ENCODE measurements at places on chromosomes 2 and 18.

DNA sequence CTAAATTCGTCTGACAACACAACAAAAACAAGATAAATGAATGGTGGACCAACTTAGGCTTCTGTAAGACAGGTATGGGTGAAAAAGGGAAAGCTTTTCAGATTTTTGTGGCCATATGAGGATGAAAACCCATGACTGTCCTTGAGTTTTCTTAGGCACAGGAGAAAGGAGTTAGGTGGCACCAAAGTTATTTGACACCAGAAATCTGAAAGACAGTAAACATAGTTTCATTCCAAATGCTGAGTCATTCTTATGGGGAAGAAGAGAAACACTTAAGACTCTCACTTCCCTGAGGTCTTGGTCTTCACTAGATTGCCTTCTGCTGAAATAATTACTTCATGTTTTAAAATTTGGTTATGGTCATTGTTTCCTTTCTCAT, 5.2 kb upstream of the GPD2 start:
- DNase-seq: no peak

DNA sequence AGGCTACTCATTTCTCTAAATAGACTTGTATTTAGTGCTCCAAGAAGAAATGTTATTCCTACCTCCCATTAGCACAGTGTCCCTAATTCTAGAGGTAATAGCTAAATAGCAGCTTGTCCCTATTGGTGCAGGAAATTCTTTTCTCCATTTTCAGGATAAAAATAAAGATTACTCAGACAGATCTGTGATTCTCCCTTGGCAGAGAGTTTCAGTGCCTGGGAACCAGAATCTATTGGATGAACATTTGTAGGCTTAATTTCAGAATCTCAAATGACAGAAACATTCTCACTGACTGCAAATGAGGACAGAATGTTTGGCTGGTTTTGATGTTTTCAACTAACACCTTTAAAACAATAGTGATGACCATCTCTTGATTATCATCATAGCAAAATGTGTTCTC, 33.3 kb upstream of the LGALSL start:
- DNase-seq: no peak

- no peak for DNase-seq
Measured at GRCh38 chr2:150679456-150680120, 192.1 kb upstream of the RND3 start.

DNA sequence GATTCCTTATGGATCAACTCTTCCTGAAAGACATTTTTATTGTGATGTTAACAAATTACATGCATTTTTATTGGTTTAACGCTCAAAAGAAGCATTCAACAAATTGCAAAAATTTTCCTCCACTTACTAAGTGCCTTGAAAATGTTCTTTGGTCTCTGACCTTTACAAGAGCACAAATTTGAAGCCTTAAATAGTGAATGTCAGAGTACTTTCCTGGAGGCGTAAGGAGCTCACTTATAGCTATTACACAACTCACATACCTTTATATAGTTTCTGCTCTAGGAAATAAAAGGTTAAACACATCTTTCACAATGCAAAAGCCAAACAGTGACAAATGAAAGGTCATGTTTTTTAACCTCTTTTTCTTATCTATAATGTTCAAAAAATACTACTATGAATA, 405.7 kb upstream of the ZNF804A start:
- no peak for DNase-seq

DNA sequence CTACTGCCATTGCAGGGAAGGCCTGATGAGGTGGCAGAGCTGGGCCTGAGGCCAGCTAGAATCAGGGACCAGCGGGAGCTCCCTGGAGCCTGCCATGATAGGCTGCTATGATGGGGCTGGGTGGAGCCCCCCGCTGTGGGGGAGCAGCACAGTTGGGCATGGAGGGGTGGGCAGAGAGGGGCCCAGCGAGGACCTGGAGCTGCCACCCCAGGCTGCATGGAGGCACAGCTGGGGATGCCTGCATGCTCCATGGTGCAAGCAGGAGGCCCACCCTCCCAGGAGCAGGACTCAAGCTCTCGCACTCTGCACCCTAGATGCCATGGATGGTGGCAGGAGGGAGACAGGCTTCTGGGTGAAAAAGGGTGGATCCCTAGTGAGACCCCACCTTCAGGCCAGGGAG, 17.8 kb upstream of the RPRD1A start:
- no peak for DNase-seq

- no peak for DNase-seq
Measured at GRCh38 chr2:227996366-227996765, 124.9 kb downstream of the DAW1 start.

DNA sequence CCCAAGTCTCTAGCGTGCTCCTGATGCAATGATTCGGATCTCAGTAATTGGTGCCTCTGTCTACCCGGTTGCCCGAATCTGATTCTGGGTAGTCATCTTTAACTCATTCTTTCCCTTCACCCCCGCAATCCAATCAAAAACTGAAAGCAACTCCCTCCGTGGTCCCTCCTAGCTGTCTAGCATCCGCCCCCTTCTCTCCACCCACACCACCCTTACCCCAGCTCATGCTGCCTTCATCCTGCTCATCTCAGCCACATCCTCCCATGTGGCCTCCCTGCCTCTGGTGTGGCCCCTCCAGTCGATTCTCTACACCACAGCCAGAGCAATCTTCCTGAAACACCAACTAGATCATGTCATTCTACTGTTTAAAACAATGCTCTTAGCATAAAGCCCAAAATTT, 62.3 kb downstream of the TTC32 start:
- no peak for DNase-seq

DNA sequence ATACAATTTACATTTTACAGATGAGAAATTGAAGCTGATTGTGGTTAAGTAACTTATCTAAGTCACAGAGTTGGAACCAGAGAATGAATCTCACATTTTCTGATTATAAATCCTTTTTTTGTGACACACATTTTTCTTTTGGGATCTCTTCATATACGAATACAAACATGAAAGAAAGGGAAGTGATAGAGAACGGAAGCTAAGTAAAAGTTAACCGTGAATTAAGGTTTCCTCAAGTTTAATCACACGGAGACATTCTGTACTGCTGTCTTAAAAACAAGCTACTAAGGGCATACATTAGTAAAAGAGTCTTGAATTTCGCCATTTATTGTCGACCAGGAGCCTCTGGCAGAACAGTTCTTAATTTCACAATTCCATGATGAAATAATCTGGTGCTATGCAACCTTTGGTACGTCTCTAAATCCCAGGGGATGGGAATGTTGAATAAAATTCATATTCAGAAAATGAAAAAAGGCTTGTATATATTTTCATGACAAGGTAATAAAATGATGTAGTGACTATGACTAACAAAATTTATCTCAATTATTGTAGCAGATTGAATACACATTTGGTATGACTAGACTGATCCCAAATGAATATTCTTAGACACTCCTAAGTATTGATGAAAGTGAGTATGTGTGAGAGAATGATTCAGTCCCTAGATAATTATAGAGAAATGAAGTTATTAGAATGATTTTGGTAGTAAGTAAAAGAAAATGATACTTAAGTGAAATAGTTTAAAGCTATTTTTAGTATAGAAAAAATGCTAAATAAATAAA, 40.3 kb upstream of the ZSWIM2 start:
- no peak for DNase-seq

DNA sequence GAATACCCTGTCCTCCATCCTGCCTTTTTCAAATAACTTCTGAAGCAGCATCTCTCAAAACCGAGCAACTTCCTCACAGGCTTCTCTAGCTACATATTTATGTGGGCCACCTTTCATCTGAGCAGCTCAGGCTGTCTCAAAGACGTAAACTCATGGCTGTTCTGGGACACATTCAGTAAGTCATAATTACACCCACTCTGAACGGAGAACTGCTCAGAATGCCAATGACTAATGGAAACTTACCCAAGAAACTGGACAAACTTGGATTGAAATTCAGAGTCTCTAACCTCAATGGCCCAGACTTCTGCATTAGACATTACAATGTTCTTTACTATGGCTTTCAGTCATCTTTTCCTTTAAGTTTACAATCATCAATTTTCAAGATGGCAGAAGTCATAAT, 145.2 kb downstream of the RAD51AP2 start:
- no peak for DNase-seq

- no peak for DNase-seq
Measured at GRCh38 chr2:197919487-197919886, 115.1 kb downstream of the PLCL1 start.

GRCh38 chr2:29039718-29040480, 34.4 kb downstream of the PCARE start:
- no peak for DNase-seq

GRCh38 chr18:9803063-9803697, 82.6 kb upstream of the TXNDC2 start:
- no peak for DNase-seq

DNA sequence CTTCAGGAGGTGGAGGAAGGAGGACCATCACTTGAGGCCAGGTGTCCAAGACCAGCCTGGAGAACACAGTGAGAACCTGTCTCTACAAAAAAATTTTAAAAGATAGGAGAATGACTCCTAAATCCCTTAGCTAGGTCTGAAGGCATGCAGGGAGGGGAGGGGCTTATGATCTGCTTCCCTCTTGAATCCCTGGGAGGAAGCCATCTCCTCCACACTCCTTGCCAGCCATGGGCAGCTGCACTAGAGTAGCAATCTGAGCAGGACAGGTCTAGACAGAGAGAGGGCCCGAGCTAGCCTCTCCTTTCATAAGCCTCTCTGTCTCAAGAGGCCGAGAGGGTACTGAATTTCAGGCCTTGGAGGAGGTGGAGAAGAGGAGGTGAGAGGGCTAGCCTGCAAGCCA, 42.5 kb downstream of the DAPL1 start:
- no peak for DNase-seq

DNA sequence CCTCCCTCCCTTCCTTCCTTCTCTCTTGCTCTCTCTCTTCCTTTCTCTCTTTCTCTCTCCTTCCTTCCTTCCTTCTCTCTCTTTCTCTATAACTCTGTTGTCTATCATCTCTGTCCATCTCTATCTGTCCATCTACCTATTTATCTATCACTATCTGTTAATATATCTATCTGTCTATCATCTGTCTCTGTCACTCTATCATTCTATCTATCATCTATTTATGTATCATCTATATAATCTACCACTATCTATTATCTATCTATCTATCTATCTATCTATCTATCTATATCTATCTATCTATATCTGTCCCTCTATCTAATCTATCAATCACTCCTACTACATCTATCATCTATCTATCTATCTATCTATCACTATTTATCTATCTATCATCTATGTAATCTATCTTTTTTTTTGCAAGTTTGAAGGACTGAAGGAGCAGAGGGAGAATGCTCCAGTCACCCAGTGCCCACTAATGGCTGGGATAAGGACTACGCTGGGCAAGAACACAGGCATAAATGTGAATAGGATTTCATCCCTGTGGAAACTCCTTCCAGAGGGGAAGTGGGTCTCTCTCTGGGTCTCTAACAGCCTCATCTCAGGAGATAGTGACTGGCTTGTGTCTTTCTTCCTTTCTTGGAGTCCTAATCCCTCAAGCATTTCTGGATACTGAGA, 427.0 kb downstream of the LPIN1 start:
- no peak for DNase-seq

- no peak for DNase-seq
Measured at GRCh38 chr2:94874277-94874997, 3.2 kb downstream of the TEKT4 start.

All from CD4-positive, alpha-beta T cell treated with Interleukin-15 for 1 hour (primary cell).